DND-41 (cell line): ENCODE measurements at places on chromosomes 5 and 9.

DNA sequence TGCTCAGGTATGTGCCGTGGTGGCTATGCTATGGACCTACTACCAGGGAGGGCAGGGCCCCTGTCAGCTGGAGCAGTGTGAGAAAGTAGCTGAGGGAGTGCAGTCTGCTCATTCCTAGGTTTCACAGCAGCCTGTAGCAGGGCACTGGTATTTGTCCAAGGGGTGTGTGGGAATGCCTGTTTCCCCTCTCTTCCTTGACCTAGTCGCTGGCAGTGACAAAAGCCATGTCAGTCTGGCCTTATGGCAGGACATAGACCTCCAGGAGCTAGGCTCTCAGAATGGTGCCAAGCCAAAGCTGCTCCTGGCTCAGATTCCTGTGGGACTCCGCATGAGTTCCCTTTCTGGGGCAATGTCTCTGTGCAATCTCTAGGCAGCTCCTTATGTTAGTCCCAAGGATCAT, 253.9 kb upstream of the TYRP1 start:
- no peak for DNase-seq

- DNase-seq = no peak
Observed at GRCh38 chr9:125089331-125089730, 54.0 kb downstream of the SCAI start.

DNA sequence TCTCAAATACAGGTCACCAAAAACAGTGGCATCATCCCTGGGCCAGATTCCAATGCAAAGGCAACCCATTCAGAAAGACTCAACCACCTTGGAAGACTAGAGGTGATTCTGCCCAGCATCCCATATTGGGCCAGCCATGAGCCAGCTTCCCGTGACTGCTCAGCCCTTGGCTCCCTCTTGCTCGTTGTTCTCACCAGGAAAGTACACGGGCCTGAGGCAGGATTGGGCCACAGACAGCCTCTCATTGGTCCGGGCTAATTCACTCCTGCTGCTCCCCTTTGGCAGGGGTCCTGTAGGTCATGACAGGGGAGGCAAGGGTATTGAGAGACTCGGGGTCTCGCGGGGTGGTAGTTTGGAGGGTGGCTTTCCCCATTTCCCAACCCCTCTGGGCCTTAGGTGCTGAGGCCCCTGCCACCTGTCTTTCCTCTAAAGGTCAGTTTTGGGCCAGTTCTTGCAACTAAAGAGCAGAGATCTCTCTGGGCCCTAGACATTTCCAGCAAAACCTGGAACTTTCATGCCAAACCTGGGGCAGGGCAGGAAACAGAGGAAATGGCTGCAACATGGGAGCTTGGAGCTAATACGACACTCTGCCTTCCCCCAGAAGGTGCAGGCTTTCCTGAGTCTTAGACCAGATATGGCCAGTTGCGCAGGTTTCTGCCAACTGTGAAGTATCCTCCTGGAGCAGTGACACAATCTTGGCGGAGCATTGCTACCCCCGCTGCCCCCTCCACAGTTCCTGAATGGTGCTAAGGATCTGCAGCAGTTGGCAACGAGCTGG, 22.0 kb upstream of the FGFR4 start:
- no peak for DNase-seq

- DNase-seq = no peak
Observed at GRCh38 chr9:114745108-114745848, 60.6 kb downstream of the TNFSF15 start.

- peak; percentile 31 for DNase-seq
Observed at GRCh38 chr5:2569176-2569575, 182.3 kb downstream of the IRX2 start.
